Stimulated activated CD8-positive, alpha-beta memory T cell treated with anti-CD3 and anti-CD28 coated beads, Interleukin-15, amount 100 ng/mL, for 24 hours (primary cell): ENCODE measurements at places on chromosomes 12 and 14.

- DNase-seq = no peak
Observed at GRCh38 chr12:4320497-4320852, 538 bp upstream of the TIGAR start.

GRCh38 chr12:11592484-11592883, 57.0 kb upstream of the ETV6 start:
- DNase-seq = no peak

GRCh38 chr14:51458563-51458955, 193.2 kb upstream of the FRMD6 start:
- no peak for DNase-seq

DNA sequence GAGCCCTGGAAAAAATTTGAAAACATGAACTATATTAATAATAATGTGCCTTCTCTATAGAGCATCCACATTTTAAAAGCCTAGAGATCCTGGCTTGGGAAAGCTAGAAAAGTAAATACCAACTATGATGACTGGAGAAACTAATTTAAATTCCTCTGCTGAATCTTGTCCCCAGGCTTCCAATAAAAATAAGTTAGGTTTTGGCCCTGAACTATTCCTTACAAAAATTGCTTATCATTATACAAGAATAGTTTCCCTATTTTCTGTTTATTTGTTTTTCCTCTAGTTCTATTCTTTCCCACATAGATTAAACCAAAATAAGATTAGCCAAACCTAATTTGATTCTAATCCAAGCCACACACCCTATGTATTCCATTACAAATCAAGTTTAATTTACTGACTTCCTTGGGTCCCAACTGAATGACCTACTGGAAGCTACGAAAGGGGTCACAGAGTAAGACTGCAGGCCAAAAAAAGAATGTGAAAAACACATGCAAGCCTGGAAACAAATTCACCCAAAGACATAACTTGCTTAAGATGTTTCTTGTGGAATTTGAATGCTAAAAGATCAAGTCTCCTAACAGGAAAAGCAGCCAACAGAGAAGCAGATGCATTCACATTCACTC, 133.0 kb downstream of the PAWR start:
- DNase-seq = no peak

- peak; percentile 36 for DNase-seq
Observed at GRCh38 chr14:104723651-104724406, at the start of gene ADSS1. TSS of gene ADSS1 (plus strand) at chr14:104724229. CDS start at chr14:104724271, 42 bp downstream.
